ENCODE measurements at places on chromosomes 6 and 20. TPM values are rescaled to one million over a fixed set of nuclear protein-coding genes. Genes with fewer than 3 reads are reported as not detected.
A peak's percentile ranks its signal among the peaks of the same experiment; 100 is the strongest.

Gene TMX4
- total RNA-seq: 13.6 TPM

Gene FNDC1
- not detected for total RNA-seq

Gene TRAPPC3L
- not detected for total RNA-seq

Gene LY6G5C
- total RNA-seq: 2.9 TPM

Gene ZNF311
- total RNA-seq: 2.9 TPM

Gene CCN5
- not detected for total RNA-seq

Gene RIMS4
- 9.0 TPM for total RNA-seq

Gene ARMC2
- total RNA-seq: 7.8 TPM

Gene POM121L2
- total RNA-seq: not detected

Gene SLC17A3
- not detected for total RNA-seq

DNA sequence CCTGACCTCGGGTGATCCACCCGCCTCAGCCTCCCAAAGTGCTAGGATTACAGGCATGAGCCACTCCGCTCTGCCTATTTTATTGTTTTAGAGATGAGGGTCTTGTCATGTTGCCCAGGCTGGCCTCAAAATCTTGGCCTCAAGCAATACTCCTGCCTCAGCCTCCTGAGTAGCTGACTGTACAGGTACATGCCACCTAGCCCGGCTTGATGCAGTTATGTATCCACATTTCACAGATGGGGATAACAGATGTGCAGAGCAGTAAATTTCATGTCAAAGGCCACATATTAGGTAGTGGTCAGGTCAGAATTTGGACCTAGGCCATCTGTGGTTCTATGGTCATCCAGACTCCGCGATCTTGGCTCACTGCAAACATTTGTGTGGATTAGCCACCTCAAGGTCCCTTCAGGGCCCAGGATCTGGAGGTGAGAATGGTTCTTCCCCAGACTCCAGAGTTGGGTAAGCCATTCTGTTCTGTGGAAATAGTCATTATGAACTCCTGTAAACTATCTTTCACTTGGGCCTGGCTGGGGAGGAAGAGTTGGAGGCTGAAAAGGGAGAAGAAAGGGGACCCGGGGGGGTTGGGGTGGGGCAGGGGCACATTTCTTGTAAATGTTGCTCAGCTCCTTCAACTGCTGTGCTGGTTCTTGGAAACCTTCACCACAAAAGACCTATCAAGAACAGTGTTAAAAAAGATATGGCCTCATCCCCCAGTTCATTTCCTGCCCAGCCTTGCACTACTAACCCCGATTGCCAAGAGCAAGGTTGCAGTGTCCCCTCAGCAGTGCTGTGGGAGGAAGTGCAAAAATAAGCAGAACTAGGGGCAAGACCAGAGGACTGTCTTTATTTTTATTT lies 13.0 kb downstream of the PIM1 start:
- H3K4me3 ChIP-seq: no peak overlapping the region
- H3K36me3 ChIP-seq: no peaks in the 10 kb centered on the region
- DNase-seq: no peak
- no peaks in the 10 kb centered on the region for H3K4me1 ChIP-seq
- H3K27ac ChIP-seq: peak overlapping the region; percentile 45

DNA sequence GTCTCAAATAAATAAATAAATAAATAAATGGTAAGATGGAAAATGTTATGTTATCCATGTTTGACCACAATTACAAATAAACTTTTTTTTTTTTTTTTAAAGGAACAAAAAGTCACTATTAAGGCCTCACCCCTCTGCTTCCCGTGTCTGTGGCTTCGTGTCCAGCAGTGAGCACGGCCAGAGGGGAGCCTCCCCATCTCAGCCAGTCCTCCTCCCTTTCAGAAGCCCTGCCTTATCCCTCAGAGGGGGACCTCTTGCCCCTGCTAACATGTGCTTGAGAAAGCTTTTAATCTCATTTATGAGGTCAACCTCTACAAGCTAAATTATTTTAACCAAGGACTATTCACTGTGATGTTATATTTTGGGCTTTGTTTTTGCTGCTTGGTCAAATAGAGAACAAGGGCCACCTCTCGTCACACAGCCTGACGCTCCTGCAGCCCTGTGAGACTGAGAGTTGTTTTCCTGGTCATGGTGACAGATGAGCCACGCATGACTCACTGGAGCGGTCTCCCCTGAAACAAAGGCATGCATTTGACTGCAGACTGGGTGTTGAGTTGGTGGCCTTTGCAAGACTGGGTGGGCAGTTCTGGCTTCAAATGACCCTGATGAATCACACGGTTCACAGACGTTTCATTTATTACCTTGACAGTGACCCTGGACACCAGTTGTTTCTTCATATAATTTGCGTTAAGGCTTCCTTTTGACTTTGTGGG lies 131.8 kb downstream of the TIAM2 start:
- no peak overlapping the region for H3K27ac ChIP-seq
- no peak for DNase-seq
- H3K4me3 ChIP-seq: no peak overlapping the region
- H3K4me1 ChIP-seq: no peaks in the 10 kb centered on the region
- no peaks in the 10 kb centered on the region for H3K27me3 ChIP-seq

DNA sequence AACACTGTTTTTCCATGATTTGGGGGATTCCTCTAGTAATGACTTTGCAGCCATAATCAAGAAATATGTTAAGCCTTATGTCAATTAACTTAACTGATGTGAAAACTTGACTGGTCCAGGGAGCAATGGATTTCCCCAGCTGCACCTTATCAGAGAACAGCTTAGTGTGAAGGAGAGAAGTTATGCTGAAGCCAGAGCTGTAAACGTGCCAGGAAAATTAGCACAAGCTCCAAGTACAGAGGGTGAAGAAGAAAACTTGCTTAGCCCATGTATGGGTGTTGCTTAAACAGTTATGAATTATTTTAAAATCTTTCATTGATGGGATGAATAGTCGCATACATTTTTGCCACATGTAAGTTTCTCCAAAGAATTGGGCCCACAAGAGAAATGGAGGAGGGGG lies 214.9 kb upstream of the RNF217 start:
- no peak overlapping the region for H3K4me3 ChIP-seq
- H3K36me3 ChIP-seq: no peaks in the 10 kb centered on the region
- no peaks in the 10 kb centered on the region for H3K27me3 ChIP-seq
- no peak for DNase-seq
- no peaks in the 10 kb centered on the region for H3K4me1 ChIP-seq

- H3K4me1 ChIP-seq: peaks cover under 1% of the 10 kb centered on the region
- DNase-seq: no peak
- no peak overlapping the region for H3K4me3 ChIP-seq
- H3K36me3 ChIP-seq: no peaks in the 10 kb centered on the region
- H3K27ac ChIP-seq: no peak overlapping the region
Observed at GRCh38 chr6:122678841-122679240, 68.6 kb downstream of the PKIB start.

GRCh38 chr6:121223930-121224329 lies 110.3 kb downstream of the TBC1D32 start:
- H3K27ac ChIP-seq: no peak overlapping the region
- DNase-seq: no peak
- H3K27me3 ChIP-seq: no peaks in the 10 kb centered on the region
- H3K4me3 ChIP-seq: no peak overlapping the region
- no peaks in the 10 kb centered on the region for H3K36me3 ChIP-seq

GRCh38 chr20:53949319-53949839 lies 121.0 kb downstream of the BCAS1 start:
- no peak overlapping the region for H3K27ac ChIP-seq
- no peak for DNase-seq
- H3K4me3 ChIP-seq: no peak overlapping the region
- H3K4me1 ChIP-seq: no peaks in the 10 kb centered on the region

DNA sequence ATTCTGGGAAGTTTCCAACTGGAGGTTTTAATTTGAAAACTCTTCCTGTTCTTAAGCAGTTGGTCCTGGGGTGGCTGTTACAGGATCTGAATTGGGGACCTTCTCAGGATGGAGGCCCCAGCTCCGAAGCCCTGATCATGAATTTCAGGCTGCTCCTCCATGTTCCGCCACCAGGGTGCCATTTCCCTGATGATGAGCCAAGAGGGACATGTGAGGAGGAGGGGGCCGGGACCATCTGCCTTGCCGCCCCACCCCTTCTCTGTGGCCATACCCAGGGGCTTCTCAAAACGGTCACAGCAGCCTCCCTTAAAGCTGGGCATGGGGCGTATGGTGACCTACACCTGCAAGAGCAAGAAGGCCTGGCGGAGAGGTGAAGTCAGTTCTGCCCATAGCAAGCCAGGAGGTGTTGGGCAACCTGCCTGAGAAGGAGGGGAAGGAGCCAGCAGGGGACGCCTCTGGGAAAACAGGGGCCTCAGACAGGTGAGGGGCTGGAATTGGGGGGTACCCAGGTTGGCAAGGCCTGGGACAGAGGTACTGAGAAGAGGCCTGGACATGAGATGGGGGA lies 3.6 kb upstream of the BAK1 start:
- peak overlapping the region; percentile 37 for H3K27ac ChIP-seq
- DNase-seq: peak; percentile 49
- H3K27me3 ChIP-seq: no peaks in the 10 kb centered on the region
- no peak overlapping the region for H3K4me3 ChIP-seq
- no peaks in the 10 kb centered on the region for H3K36me3 ChIP-seq

DNA sequence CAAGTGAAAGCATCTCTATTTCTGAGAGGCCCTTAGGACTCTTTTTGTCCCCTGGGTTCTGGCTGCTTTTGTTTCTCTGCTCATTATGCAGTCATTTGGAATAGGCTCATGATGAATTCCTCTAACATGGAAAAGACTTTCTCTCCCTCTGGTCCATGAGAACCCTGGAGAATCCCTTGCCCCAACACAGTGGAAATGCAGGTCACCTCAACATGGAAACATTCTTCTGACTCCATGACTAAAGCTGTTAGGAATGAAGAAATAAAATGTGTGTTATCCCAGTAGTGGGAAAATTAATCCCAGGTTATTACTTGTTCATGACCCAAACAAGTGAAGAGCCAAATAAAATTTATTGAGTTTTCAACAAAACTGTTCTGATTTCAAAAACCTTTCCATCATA lies 458.6 kb downstream of the EPM2A start:
- no peak overlapping the region for H3K27ac ChIP-seq
- H3K36me3 ChIP-seq: no peaks in the 10 kb centered on the region
- no peak overlapping the region for H3K4me3 ChIP-seq
- no peak for DNase-seq

GRCh38 chr6:36610041-36610955 lies 16.1 kb downstream of the SRSF3 start:
- H3K27me3 ChIP-seq: no peaks in the 10 kb centered on the region
- no peak overlapping the region for H3K4me3 ChIP-seq
- peak overlapping the region; percentile 47 for H3K27ac ChIP-seq

- no peaks in the 10 kb centered on the region for H3K27me3 ChIP-seq
- H3K4me1 ChIP-seq: peaks cover 7% of the 10 kb centered on the region
- no peak for DNase-seq
- no peak overlapping the region for H3K27ac ChIP-seq
- no peak overlapping the region for H3K4me3 ChIP-seq
Observed at GRCh38 chr6:125968493-125968892, 11.9 kb downstream of the HINT3 start.

DNA sequence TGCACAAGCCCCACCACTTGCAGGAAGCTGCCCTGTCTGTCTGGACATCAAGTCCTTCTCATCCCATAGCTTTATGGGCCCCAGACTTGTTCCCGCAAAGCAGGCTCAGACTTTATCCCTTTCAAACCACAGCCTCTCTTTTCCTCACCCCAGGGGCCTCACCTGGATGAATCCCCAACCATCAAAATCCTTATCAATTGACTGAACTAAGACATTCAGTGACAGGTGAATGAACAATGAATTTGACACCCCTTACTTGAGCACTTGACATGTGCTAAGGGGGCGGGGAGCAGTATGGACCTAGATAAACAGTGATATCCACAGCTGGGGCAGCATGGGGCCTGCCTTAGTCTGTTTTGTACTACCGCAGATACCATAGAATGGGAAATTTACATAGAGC lies 5.0 kb downstream of the RAB44 start:
- H3K36me3 ChIP-seq: no peaks in the 10 kb centered on the region
- DNase-seq: peak; percentile 7
- no peak overlapping the region for H3K4me3 ChIP-seq
- H3K27me3 ChIP-seq: no peaks in the 10 kb centered on the region

GRCh38 chr20:52994184-52994970 lies 22.2 kb downstream of the TSHZ2 start:
- no peak for DNase-seq
- no peaks in the 10 kb centered on the region for H3K36me3 ChIP-seq
- H3K4me1 ChIP-seq: no peaks in the 10 kb centered on the region
- no peak overlapping the region for H3K4me3 ChIP-seq
- H3K27me3 ChIP-seq: no peaks in the 10 kb centered on the region

DNA sequence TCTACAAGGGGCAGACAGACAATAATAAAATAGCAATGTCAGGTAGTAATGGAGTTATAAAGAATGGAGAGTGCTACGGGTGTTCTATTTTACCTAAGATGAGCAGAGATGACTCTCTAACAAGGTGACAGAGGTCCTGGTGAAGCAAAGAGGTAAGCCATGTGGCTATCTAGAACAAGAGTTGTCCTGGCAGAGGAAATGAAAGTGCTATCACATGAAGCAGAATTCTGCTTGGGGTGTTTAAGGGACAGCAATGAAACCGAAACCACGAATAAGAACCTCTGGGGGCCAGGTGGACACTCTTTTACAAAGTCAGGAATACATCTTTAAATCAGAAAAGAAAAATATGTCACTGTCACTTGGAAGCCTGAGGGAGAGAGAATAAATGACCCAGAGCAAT lies 37.9 kb upstream of the IRAK1BP1 start:
- H3K36me3 ChIP-seq: no peaks in the 10 kb centered on the region
- H3K4me3 ChIP-seq: no peak overlapping the region
- H3K4me1 ChIP-seq: no peaks in the 10 kb centered on the region
- H3K27ac ChIP-seq: no peak overlapping the region
- H3K27me3 ChIP-seq: no peaks in the 10 kb centered on the region

DNA sequence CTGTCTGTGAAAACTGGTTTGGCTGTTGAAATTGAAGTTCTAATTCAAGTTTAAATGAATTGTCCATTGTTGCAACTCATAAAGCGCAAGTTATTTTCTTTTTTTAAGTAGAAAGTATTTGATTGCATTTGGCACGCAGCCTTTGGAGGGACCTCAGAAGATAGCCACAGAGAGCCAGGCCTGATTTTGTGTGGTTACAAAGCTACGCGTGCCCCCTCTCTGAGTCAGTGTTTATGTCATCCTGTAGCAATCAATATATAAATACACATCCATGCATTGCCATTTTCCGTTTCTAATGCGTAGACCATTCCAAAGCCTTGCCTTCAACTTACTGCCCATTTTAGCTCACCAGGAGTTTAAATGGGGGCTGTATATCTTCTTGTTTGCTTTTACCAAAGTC lies 173.2 kb downstream of the TMEM242 start:
- H3K4me1 ChIP-seq: no peaks in the 10 kb centered on the region
- H3K36me3 ChIP-seq: no peaks in the 10 kb centered on the region
- no peak for DNase-seq
- no peak overlapping the region for H3K27ac ChIP-seq
- H3K27me3 ChIP-seq: no peaks in the 10 kb centered on the region

- no peak overlapping the region for H3K27ac ChIP-seq
- no peak overlapping the region for H3K4me3 ChIP-seq
- H3K27me3 ChIP-seq: no peaks in the 10 kb centered on the region
- H3K4me1 ChIP-seq: peaks cover 5% of the 10 kb centered on the region
Observed at GRCh38 chr6:113530769-113531168, 326.4 kb upstream of the MARCKS start.

- H3K4me3 ChIP-seq: no peak overlapping the region
- H3K4me1 ChIP-seq: no peaks in the 10 kb centered on the region
- no peak overlapping the region for H3K27ac ChIP-seq
- DNase-seq: no peak
- no peaks in the 10 kb centered on the region for H3K27me3 ChIP-seq
- H3K36me3 ChIP-seq: no peaks in the 10 kb centered on the region
Observed at GRCh38 chr6:108626777-108627176, 66.1 kb downstream of the FOXO3 start.

Data from Caco-2 (cell line).